Caco-2 (cell line): ENCODE measurements at places on chromosomes 7 and 10. TPM values are rescaled to one million over a fixed set of nuclear protein-coding genes. Genes with fewer than 3 reads are reported as not detected.

Gene ANXA8L1
- 8.7 and 17.4 TPM in 2 replicates for total RNA-seq

Gene GDF10
- total RNA-seq, result not detected in 2 replicates

Gene AGAP5
- 14.3 and 16.7 TPM in 2 replicates for total RNA-seq

- no peak for DNase-seq
These were observed 49.1 kb downstream of the ASB4 start for GRCh38 chr7:95534796-95535195.

Gene ZNF736
- total RNA-seq, result 6.1 and 8.8 TPM in 2 replicates

DNA sequence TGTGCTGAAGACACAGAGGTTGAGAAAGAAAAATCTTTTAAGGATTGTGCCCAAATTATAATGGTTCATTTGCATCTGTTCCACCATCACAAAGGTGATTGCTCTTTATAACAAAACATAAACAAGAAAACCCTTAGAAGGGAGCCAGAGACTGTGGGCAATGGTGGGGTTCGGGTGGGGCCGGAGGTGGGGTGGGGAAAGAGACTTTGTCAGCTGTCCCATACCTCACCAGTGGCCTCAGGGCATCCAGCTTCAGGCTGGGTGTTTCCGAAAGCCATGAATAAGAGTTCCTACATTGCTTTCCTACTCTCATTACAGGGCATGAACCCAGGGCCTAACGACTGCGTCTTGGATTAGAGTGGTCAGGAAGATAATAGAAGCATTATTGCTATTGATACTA is 227.9 kb downstream of the PHTF2 start:
- no peak for DNase-seq

- peak; percentile 62 for DNase-seq
These were observed 16.9 kb upstream of the ZFAND2A start for GRCh38 chr7:1176891-1177373.

DNA sequence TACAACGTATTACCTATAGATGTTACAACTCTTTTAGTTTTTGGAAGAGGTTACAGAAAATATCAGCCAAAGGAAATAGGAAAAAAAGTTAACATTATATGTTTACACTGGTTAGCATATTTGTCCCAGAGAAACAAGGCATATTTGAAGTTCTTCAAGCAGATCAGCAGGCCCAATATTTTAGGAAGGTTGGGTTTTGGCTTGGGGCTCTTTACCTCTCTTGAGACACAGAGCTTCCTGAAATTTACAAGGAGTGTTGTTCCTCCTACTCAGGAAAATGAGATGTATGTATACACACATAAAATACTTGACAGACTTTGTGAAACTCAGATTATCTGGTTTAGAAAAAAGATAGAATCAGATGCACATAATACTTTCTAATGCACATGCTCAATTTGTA is 323.6 kb downstream of the HGF start:
- DNase-seq, result no peak

DNA sequence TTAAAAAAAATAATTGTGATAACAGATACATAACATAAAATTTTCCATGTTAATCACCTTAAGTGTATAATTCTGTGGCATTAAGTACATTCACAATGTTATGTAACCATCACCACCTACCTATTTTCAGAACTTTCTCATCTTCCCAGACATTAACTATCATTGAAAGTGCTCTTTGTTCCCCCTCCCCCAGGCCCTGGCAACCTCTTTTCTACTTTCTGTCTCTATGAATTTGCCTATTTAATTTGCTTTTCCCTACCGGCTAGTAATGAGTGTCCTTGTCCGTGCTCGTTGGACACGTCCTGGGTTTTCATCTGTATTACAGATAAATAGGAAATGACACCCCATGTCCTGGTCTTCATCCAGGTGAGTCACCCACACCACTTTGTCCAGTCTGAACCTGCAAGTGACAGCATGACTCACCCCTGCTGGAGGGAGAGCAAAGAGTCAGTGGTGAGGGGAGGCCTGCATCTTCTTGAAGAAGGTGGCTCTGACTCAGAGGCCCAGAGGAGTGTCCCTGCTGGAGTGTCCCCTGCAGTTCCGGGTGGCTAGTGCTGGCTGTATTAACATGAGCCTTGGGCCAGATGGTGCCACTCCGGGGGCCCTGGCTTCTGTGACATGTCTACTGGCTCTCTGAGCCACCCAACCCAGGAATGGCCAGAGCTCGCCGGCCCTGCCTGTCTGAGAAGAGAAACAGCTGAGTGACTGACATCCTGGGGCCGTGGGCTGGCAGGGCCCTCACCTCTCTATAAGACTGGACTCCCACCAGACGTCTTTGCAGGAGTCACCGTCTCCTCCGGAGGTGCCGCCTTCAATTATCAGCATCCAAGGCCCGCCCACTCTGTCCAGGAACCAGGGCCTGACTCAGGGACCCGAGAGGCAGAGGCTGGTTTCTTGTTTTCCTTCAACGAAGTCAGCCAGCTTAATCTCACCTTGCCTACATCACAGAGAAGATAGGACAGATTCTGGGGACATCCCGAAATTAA is 503.2 kb upstream of the MKI67 start:
- no peak for DNase-seq

DNA sequence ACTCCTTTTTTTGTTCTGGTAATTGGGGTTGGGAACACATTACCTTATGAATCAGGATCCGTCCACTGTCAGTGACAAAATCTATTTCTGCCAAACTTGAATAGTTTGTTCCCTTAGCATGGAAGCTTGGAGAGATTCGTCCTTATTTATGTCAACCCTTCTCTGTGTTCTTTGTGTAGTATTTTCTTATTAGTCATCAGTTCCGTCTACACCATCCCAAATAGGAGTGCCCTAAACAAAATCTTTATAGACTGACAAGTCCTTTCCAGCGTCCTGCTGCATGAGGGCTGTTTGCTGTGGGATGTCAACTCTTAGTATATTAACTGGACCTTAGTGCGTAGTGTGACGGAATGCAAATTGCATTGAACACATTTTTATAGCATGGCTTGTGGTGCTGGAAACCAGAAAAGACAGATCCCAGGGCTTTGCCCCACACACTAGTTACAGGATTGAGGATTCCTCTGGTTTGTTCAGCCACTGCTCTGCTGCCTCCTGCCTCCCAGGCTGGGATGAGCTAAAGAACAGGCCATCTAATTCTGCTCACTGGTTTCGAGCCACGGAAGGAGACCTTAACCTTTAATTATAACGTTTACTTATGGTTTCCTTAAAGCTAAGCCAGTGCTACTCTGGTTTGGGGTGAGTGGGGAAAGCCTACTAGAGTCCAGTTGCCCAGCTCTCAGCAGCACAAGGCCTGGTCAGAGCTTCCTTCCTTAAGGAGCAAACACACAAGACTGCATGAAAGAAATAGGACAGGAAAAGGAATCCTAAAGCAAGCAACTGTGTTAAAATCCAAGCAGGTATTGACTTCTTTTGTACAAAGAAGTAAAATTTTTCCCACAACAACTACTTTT is 194.4 kb downstream of the CCSER2 start:
- DNase-seq, result no peak
